ENCODE measurements at places on chromosomes 12 and 14.

- DNase-seq = no peak
Observed at GRCh38 chr12:55727643-55728185, 1.1 kb downstream of the CD63 start.

GRCh38 chr12:27967551-27968054 is 4.9 kb downstream of the PTHLH start:
- DNase-seq = no peak

GRCh38 chr12:25816637-25817036 is 141.8 kb upstream of the RASSF8 start:
- DNase-seq = no peak

DNA sequence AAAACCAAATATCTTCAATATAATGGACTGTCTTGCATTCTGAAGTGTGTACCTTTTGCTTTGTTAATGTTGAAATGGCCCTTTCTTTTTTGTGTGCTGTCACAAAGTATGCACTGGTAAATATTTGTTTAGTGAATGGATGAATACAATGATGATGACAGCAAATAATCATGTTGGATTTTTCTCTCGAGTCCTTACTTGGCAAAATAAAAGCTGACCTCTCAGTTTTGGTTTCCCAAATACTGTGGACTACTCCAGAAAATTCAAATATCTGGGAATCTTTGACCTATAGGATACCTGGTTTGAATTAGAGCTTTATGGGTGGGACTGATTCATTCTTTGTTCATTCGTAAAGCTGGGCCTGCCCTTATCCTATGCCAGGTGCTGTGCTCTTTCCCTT is 5.5 kb downstream of the UBE3B start:
- DNase-seq = no peak

DNA sequence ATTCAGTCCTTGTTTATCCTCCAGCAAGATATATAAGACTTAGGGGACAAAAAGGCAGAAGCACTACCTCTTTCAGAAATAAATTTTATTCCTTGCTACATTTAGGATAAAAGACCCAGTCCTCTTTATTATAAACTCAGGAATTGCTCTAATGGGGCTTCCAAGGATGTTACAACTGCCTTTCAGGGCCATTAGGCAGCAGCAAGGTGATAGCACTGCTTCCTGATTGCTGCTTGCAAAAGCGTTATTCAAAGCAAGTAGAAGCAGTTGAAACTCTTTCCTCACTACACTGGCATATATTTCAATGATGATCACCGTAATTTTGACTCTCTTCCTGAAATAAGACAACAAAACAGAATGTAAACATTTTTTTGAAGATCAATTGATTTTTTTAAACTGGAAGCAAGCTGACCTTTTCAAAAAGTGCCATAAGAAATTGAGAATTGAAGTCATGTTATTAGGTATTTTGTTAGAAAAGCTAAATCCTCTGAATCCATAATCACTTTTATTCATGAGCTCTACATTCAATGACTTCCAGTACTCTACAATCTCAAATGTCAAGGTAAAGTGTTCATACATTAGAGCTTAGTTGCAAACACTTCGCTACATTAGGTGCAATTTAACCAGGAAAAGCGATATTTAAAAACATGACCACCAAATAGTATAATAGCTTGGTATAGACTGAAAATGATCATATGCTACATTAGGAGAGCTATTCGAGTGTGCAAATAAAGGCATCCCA is 233.4 kb upstream of the SYT10 start:
- DNase-seq = no peak

GRCh38 chr12:121803861-121804416 is at the start of gene SETD1B:
SETD1B (plus strand) TSS chr12:121804009; CDS start chr12:121804738, 729 bp downstream.
- DNase-seq = no peak

GRCh38 chr12:19480459-19480858 is 41.2 kb downstream of the AEBP2 start:
- no peak for DNase-seq

DNA sequence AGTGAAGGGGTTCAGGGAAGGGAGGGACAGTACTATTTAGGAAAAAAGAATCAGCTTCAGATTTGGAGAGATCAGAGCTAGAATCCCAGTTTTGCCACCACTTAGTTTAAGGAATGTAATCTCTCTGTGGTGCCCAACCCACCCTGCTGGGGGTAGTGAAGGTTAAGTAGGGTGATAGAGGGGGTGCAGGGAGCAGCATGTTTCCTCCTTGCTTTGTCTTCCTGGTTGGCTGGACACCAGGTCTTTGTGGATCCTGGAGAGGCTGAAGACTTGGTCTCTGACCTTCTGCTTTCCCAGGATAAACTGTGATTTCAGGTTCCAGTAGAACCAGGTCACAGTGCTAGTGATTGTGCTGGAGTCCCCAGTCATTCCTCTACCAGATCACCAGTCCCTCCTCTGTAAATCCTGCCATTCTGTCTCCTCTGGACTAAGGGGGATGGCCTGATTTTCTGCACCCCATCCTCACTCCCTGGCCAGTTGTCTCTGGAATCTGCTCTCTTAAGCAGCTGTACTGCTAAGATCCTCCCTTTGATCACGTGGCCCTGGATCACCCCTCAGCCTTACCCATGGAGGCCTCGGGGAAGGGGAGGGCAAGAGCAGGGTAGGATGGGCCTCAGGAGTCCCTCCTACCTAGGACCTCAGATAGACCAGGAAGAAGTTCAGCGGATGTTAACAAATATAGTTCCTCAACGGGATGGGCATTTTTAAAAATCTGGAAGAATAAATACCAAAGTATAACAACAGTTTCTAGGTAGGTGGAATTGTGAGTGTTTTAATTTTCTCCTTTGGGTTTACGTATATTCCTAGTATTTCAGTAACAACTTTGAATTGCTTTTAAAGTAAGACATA is 3.1 kb downstream of the MAP3K12 start:
- DNase-seq = no peak

GRCh38 chr12:54984658-54985376 is at the start of gene TESPA1:
TESPA1 (minus strand) TSS chr12:54984762; CDS start chr12:54974562, 10,200 bp downstream.
- DNase-seq = no peak

DNA sequence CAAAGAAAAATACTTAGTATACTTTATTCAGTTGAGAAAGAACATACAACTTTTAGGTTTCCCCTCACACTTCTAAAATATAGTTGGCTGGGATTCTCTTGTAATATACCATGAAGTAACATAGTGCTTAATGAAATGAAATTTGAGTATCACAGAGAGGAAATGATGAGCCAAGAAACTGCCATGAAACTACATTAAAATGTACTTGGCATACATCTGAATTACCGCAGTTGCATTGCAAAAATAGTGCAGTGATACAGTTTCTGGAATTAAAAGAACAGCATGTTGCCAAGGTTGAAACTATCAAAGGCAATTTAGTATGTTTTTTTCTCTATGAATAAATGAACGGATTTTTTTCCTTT is 389.2 kb downstream of the TMEM117 start:
- no peak for DNase-seq

DNA sequence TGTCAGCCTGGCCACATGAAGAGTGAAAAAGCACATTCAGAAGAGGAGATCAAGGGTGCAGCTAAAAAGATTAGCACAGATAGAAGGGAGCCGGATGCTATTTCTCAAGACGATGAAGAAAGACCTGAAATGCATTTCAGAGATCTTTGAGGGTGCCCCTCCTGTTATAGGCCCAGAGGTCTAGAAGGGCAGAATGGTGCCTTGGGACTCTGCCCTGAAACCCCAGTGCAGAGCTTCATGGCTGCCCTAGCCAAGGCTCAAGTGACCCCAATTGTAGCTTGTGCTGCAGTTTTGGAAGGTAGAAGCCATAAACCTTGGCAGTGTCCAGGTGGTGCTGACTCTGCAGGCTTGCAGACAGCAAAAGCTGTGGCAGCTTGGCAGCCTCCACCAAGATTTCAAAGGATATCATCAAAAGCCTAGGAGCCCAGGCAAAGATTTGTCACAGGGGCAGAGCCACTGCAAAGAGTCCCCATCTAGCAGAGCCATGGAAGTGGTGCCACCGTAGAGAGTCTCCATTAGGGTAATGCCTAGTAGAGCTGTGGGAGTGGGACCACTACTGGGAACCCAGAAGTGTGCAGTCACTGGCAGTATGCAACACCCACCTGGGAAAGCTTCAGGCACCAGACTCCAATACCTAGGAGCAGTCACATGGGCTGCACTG is 6.4 kb downstream of the LACRT start:
- no peak for DNase-seq

GRCh38 chr12:28683366-28683765 is 465.7 kb upstream of the FAR2 start:
- DNase-seq = no peak

- no peak for DNase-seq
Observed at GRCh38 chr12:105978276-105978675, 160.5 kb downstream of the NUAK1 start.

- no peak for DNase-seq
Observed at GRCh38 chr12:57460841-57461275, 1.3 kb downstream of the GLI1 start.

- DNase-seq = no peak
Observed at GRCh38 chr14:33317675-33318074, 379.0 kb downstream of the NPAS3 start.

DNA sequence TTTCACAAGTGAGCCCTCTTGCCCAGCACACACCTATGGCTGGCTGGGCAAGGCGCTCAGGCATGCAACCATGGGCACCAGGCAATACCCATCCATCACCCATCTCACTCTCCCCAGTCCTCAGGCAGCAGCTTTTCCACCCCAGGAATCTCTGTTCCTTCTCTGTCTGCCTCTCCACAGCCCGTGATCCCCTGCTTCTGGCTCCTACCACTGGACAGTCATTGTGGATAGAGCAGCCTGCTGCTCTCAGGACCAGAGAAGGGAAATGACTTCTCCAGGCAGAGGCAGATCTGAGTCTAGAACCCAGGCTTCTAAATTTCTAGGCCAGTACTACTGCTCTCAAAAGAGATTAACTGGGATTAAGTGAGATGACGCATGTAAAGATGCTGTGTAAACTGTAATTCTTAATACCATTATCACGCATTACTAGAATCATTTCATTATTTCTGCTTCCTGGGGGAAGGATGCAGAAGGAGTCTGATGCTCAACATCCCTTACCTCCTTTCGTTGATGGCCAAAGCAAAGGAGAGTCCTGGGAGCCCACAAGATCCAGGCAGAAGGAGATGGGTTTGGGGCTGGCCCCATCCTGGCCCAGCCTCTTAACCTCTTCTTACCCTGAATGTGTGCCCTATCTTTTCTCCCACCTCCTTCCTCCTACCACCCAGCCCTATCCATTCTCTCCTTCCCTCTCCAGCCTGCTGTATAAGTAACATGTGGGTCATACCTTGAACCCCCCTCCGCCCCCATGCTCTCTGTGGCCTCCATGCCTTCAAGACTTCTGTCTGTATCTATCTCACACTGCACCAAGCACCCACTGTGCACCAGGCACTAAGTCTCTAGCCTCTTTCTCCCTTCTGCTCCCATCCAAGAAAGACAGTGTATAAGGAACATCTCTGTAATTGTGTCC is 4.8 kb upstream of the AQP5 start:
- no peak for DNase-seq

DNA sequence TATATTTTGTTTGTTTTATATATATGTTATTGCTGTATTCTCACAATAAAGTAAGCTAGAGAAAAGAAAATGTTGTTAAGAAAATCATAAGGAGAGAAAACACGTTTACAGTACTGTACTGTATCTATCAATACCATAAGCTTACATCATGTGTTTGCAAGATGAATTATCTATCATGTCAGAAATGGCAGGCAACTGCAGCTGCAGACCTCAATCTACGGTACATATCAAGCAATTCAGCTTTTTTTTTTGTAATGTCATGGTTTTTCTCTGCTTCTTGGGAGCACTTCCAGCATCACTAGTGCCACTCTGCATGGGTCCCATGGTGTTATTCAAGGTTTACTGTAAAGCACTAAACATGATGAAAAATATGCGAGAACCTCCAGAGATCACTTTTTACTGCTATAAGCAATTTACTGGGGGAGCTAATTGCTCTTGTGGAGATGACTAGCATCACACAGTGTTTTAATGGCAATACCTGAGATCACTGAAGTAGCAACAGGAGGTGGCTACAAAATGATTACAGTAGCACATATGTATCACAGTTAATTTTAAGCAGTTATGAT is 9.0 kb upstream of the KRT2 start:
- no peak for DNase-seq
